ENCODE measurements at places on chromosomes 4 and X.

GRCh38 chr4:139453041-139453370, 915 bp upstream of the RAB33B start:
- DNase-seq = no peak

- DNase-seq = no peak
These were observed 732 bp downstream of the SULT1E1 start for GRCh38 chr4:69859140-69859685.

GRCh38 chr4:24339260-24339659, 245.1 kb downstream of the DHX15 start:
- DNase-seq = no peak

DNA sequence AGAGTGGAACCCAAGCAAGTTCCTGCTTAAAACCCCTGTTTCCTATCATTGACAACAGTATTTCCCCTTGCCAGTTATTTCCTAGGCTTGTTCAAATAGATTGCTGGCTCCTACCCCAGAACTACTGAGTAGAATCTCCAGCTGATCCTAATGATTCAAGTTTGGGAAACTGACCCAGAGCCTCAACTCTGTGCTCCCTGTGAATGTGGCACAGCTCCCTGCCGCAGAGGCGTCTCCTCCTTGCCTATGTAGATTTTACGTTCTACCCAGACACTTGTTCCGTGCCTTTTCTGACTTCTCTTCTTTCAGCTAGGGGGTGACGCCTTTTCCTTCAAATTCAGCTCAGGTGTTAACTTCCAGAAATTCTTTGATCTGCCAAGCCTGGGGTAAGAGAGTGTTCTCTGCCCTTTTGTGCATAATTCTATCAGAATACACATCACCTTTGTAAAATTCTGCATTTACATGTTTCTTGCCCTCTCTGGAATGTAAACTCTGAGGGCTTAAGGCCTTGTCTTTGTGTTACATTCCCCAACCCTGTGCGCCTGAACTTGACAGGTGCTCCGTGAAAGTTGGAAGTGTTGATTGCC, 4.4 kb downstream of the LSM6 start:
- DNase-seq = no peak

DNA sequence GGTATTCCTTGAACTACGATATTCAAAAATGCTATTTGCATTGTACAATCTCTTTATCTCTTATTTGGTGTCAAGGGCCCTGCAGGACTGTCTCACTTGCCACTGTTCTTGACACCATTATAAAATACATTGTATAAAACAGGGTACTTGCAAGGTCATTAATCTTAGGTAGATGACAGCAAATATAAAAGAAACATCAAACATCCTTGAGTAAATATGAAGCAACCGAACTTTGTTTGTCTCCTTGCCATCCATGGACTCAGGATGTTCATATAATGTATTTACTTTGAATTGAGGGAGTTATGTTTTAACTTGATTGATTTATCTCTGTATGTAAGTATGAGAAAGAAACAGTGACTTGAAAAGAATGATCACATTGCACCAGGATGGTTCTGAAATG, 87.3 kb downstream of the UGT2B4 start:
- DNase-seq = no peak

GRCh38 chr4:119025916-119026661, 109.5 kb upstream of the MYOZ2 start:
- peak; percentile 78 for DNase-seq

GRCh38 chr4:105414316-105414715, 59.5 kb downstream of the PPA2 start:
- DNase-seq = no peak

- peak; percentile 33 for DNase-seq
These were observed 12.4 kb upstream of the PACRGL start for GRCh38 chr4:20687864-20688263.

- no peak for DNase-seq
These were observed 50.2 kb downstream of the ANKRD17 start for GRCh38 chr4:73208376-73208775.

- DNase-seq = no peak
These were observed 3.4 kb downstream of the MAGEE2 start for GRCh38 chrX:75781611-75782010.

DNA sequence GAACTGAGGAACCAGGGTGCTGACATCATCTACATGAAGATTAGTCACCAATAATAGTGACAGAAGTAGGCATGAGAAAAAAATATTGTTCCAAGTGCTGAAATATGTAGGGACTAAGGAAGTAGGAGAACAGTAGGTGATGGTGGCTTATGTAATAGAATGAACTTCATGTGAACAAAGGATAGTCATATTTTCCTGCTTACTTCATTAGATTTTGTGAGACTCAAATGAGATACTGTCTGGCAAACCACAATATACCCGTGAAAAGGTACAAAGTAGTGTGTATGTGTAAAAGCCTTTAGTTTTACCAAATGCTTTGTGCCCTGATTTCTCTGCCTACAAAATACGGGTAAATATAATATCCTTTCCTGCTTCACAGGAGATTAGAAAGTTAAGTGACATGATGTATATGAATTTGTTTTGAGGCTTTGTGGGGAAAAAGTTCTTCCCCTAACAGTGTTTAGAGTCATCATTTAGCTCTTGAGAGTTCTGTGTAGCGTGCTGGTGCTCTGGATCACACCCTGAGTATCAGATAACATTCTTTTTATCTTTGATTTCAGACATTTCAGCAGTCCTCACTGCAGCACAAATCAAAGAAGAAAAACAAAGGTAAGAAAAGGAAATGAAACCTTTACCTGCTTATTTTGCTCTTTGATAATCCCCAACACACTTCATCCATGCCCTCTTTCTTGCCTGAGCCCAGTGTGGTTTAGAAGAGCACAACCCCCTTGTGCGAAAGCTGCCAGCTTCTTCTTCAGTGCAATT, 67.9 kb downstream of the KLHL34 start:
- DNase-seq = no peak

- no peak for DNase-seq
These were observed 47.9 kb downstream of the ARHGAP24 start for GRCh38 chr4:85522836-85523235.

- DNase-seq = no peak
These were observed 191.8 kb downstream of the KDR start for GRCh38 chr4:54933579-54933978.

DNA sequence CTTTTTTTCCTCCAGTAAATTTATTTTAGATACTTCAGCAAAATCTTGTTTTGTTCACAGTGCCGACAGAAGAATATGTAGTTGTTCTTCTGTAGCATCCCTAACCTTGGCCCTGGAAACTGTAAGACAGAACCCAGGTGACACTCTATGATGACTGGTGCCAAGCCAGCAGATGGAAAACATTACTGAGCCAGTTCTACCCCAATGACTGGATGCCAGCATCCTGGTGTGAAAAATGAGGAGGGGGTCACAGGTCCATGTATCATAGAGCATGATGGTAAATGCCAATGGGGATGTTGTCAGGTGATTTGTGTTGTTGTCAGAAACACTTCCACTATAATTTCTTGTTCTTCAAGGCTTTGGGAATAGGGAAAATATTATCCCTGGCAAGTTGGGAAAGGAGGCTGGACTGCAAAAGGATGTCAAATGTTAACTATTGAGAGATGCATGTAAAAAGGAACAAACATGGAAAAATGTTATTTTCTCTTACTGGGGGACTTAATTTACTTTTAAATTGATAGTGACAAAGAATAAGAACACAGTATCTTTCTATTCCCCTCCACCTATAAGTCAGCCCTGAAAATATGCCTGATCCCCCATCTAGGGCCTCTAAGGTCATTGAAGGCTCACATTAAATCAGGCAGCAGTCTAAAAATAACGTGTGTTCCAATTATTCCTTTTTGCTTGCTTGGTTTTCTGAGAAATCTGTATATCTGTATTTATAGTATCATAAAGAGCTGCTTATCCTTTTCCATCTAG, 159.8 kb downstream of the RASL11B start:
- DNase-seq = no peak

DNA sequence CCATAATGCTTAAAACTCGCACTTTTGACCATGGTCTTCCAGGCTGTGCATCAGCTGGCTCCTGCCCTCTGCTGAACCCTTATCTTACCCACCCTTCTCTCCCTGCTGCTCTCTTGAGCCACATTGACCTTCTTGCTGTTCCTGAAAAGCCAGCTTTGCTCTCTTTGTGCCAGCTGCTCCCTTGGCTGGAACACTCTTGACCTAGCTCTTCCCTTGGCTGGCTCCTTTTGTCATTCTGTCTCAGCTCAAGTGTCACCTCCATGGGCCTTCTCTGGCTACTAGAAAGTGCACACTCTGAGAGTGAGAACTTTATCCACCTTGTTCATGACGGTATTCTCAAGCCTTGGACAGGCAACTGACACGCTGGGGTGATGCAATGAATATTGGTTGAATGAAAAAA, 112.1 kb downstream of the MGST2 start:
- no peak for DNase-seq

DNA sequence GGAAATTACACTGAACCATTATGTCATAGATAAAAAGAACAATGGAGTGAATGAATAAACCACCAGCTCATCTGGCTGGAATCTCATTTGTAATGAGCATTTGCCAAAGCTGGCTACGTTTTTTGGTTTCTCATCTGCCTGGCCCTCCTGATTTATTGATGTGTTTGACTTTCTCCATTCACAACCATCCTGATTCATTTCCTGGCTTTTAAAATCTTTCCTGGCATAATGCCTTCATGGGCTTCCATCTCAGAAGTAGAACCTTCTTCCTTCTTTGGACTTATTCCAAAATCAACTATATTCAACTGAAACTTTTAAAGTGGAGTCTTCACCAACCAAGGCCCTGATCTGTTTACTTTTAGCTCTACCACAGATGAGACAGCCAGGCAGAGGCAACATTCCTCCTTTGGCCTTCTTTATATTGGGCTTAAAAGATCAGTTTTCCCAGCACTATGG, 36.0 kb upstream of the ARSJ start:
- DNase-seq = peak; percentile 95

GRCh38 chr4:90715242-90715641, 588.0 kb downstream of the CCSER1 start:
- DNase-seq = no peak

Data from AG04450 (cell line).